ENCODE measurements at places on chromosomes 6 and 20. TPM values are rescaled to one million over a fixed set of nuclear protein-coding genes. Genes with fewer than 3 reads are reported as not detected.

- DNase-seq: no peak
Observed at GRCh38 chr6:159359581-159360297, 190.5 kb downstream of the FNDC1 start.

- DNase-seq: peak; percentile 81
Observed at GRCh38 chr6:33668914-33669313, 42.6 kb downstream of the UQCC2 start.

DNA sequence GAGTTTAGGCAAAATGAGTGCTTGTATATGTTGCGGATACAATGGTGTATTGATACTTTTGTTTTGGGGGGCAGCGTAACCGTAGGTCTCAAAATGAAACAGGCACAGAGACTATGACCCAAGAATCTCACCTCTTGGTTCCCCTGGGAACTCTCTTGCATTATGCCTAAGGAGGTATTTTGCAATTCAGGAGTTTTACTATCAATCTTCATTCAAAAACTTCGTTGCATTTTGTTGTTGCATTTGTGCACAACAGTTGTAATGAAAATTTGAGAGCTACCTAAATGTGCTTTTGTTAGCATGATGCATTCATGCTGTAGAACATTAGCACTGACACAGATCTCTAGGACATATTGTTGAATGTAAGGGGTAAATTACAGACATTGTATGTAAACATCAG is 18.2 kb downstream of the VTA1 start:
- no peak for DNase-seq

DNA sequence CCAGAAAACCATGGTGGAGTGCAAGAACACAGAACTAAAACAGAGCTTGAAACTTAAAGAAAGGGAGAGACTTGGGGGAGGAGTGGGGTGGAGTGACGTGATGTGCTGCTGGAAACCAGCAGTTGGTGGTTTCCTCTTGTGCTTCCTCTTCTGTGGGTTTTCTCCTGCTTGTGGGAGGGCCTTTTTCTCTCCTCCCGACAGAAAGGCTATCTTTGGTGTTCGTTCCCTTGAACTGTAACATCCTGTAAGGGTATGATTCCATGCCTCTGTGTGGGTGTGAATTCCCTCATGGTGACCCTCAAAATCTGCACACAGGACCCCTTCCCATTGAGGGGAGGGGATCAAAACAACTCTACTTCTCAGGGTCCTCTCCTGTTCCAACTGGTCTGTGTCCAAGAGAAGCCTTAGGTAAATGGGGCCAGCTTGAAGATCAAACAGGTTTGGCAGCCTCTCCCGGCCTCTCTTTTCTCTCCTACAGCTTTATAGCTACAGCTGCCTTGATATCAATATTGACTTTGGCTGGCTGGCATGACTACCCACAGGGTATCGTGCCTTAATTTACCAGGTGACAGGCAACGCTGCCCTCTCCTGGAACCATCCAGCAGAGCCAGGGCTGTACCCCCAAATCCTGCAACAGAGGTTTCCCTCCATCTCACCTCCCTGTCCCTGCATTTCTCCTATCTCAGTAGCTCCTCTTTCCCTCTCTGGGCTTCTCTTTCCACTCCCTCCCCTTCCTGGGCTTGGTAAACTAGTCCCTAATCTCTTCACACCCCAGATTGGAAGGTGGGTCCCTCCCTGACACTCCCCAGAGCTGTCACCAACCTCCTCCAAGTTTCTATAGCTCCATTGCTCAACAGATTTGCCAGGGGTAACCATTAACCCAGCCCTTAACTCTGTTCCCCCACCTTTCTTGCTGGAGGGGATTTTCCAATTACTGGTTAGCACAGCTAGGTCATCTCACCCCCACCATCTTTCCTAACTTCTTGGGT is 1.5 kb upstream of the MSH5 start:
- DNase-seq: peak; percentile 82

GRCh38 chr6:105896052-105896820 is 189.9 kb upstream of the PRDM1 start:
- no peak for DNase-seq

DNA sequence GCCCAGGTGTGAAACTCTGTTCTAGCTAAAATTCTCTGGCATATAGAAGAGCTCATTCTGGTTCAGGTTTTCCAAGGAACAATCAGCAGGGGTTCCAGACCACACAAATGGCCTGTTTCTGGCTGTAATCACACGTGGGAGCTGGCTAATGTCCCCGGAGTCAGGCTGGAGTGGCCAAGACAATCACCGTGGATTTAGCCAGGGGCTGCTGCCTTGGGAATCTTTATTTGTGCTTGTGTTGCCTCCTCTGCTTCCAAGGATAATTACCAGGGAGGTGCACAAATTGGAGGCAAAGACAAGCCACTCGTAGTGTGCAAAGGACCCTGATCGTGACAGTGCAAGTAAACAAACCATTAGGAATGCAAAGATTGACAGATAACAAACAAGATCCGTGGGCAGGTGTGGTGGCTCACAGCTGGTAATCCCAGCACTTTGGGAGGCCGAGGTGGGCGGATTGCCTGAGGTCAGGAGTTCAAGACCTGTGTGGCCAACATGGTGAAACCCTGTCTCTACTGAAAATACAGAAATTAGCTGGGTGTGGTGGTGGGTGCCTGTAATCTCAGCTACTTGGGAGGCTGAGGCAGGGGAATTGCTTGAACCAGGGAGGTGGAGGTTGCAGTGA is 77.3 kb downstream of the KCNB1 start:
- DNase-seq: no peak

GRCh38 chr6:130852844-130853554 is 25.8 kb downstream of the SMLR1 start:
- DNase-seq: no peak

- DNase-seq: no peak
Observed at GRCh38 chr6:21885532-21886114, 292.1 kb downstream of the SOX4 start.

DNA sequence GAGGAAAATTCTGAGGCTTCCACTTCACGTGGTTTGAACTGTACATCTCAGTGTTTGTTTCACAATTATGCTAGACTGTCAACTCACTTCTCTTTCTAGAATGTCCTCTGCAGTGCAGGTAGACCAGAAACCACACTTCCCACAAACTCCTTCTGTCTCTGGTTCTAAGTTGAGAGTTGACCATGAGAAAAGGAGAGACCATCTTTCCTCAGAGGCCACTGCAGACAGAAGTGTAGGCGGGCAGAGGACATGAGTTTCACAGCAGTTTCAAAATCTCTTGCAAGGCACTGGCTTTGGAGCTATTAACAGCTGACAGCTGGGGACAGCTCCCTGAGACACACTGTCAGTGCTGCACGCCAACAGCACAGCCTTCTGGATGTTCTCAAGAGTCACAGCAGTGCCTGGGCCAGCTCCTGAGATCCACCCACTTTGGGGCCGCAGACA is 55.4 kb upstream of the MOXD1 start:
- peak; percentile 27 for DNase-seq

DNA sequence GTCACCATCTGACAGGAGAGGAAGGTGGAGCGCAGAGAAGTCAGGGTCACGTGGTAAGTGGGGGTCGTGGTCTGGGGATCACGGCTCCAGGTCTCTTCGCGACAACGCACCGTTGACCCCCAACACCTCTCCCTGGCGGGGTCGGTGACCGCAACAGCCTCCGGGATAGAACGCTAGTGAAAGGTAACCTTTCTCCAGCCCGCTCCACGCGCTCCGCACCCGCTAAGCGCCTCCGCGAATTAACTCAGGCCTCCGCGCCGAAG is 600 bp upstream of the SYNJ2 start:
- no peak for DNase-seq

DNA sequence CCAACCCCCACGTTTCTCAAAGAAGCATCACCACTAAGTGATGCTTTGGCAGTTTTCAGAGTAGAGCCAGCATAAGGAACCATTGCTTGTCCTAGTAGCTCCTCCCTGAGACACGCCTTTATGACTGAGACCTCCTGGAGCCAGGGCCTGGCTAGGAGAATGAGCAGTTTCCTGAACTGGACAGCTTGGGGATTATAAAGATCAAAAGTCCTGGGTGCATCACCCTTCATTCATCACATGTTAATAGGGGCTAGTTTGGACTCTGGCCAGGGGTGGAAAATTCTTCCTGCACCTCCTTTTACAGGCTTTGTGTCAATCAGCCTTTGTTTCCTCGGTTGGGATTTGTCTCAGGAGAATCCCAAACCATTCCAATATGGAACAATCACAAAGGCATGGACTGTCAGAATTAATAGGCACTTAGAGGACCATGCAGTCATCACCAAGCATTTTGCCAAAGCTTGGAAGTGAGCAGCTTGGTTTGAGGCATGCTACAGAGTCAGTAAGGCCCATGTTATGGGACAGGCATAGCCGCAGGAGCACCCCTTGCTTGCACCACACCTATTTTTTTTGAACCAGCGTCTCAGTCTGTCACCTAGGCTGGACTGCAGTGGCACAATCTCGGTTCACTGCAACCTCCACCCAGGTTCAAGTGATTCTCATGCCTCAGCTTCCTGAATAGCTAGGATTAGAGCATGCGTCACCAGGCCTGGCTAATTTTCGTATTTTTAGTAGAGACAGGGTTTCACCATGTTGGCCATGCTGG is 64.9 kb upstream of the TGM3 start:
- no peak for DNase-seq

The PI3 gene
- 979 TPM for total RNA-seq

The ULBP3 gene
- total RNA-seq: 1.2 TPM

Data from left colon (tissue), 2 donors.